ENCODE measurements at places on chromosomes 7 and 10.
A peak's percentile ranks its signal among the peaks of the same experiment; 100 is the strongest.

- DNase-seq: no peak
Observed at GRCh38 chr10:35420827-35421552, 84.7 kb downstream of the CCNY start.

DNA sequence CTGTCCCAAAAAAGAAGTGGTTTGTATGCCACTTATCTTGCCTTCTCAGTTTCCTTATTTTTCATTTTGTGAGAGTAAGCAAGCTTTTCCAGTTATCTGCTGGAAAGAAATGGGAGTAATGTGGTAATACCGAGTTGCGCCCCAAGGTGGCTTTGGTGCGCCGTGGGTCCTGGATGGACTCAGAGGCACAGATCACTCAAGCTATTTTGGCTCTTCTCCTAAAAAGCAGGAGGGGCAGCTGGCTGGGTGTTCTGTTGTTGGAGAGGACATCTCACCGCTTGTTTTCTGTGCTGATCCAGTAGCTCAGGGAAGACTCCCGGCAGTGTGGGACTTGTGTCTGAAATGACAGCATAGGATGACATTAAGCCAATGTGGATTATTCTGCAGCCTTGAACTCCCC is 16.4 kb downstream of the PRKRIP1 start:
- DNase-seq: peak; percentile 67

GRCh38 chr7:14837216-14837615 is 65.3 kb downstream of the DGKB start:
- DNase-seq: no peak

DNA sequence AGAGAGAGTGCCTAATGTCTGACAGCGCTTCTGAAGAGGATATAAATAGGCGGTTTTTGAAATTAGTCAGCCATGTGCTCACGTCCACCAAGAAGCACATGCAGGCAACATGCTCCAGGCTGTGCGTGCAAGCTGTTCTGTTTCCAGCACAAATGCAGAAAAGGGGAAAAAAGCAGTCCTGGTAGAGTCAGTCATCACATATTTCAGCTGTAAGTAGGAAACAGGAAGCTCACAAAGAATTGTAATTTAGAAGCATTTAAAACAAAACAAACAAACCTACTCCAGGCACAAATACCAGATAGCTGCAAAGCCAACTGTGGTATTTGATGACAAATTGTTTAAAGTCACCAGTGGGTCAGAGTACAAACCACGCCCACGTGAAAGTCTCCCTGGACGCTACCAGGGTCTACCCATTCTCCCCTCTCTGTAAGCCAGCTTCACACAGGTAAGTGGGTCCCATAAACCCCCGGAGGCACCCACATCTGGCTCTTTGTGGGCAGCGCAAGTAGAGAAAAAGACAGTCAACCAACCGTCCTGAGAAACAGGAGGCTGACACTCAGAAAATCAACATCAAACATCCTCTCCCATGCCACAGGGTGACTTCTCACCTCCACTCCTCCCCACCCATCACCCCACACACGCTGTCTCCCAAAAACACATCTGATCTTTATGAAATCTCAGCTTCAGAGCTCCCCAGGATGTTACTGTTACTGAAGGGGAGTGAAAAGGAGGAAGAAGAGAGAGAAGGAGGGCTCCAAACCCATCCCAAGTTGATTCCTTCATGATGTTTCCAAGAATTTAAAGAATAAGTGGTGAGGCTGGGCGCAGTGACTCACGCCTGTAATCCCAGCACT is 186.4 kb downstream of the FAM107B start:
- no peak for DNase-seq

GRCh38 chr10:129958148-129958628 is 5.9 kb downstream of the EBF3 start:
- no peak for DNase-seq

GRCh38 chr7:55469721-55470120 is 102.6 kb downstream of the VOPP1 start:
- no peak for DNase-seq

DNA sequence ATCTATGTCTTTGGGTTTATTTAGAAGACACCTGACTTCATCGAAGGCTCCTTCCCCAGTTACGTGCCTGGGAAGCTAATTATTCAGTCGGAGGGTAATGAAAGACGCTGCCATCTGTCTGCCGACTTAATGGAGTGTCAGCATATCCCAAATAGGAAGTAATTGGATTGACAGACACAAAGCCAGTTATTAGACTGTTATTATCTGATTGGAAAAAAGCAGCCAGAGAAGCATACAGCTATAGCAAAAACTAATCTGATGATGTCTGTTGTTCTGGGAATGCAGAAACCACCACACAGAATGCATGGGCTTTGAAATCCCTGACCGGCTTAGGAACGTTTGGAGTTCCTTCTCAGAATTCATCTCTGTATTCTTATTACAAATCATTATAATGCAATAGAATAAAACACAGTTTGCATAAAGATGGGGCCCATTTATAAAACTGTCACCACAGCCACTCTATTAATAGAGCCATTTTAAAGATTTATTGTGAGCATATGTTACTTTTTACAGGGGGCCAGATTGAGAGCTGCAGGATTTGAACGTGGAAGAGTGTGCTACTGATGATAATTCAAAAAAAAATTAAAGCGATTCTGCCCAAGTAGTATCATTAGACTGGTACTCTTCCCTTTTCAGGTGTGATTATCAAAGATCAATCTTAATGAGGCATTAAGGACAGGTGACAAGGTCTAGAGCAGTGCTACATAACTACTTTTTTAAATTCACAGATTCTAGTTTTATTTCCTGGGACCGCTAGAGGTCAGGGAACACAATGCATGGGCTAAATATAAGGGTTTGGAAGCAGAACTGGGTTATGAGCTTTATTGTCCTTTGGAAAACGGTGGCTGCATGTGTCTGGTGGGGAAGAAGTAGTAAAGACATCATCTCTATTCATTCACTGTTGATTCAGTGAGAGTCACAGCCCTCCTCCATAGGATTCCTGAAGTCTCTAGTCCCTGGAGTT is 330.1 kb upstream of the LRGUK start:
- DNase-seq: no peak

GRCh38 chr10:129466703-129467358 is at the start of gene MGMT:
Gene MGMT (plus strand): TSS chr10:129467241.
- DNase-seq: peak; percentile 94

DNA sequence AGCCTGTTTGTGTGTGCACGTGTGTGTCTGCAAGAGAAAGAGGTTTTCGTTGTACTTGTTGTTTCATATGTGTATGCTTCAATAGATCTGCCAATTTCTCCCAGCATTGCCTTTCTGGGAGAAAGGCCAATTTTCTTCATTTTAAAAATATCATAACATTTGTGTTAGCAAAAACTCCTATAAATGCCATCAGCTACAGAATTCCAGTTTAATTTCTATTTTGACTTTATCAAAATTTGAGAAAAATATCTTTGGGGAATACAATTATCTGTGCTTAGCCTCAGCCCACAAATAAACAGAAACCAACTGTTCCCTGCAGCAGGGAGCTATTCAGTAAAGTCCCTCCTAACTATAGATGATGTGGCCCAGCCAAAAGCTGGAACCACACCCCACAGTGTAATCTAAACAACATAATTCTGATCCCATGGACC is 68.3 kb upstream of the MGMT start:
- DNase-seq: no peak

- no peak for DNase-seq
Observed at GRCh38 chr10:20714979-20715378, 182.1 kb downstream of the NEBL start.

DNA sequence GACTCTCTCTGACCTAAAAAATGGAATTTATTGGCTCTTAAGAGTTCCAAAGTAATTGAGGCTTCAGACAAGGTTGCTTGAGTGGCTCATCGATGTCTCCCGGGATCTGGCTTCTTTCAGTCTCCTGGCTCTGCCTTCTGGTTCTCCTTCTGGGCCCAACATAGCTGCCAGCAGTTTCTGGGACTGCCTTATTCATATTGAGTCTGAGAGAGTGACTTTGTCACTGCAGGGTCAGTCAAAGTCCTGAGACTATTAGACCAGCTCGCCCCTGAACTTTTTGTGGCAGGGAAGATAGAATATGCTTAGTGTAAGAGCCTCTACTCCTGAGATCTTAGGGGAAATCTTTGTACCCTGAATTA is 94.0 kb downstream of the MMRN2 start:
- DNase-seq: no peak

DNA sequence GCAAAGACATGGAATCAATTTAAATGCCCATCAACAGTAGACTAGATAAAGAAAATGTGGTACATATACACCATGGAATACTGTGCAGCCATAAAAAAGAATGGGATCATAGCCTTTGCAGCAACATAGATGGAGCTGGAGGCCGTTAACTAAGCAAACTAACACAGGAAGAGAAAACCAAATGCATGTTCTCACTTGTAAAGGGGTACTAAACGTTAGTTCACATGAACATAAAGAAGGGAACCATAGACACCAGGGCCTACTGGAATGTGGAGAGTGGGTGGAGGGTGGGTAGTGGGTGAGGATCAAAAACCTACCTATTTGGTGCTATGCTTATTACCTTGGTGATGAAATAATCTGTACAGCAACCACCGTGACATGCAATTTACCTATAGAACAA is 78.4 kb upstream of the GSDME start:
- DNase-seq: no peak

DNA sequence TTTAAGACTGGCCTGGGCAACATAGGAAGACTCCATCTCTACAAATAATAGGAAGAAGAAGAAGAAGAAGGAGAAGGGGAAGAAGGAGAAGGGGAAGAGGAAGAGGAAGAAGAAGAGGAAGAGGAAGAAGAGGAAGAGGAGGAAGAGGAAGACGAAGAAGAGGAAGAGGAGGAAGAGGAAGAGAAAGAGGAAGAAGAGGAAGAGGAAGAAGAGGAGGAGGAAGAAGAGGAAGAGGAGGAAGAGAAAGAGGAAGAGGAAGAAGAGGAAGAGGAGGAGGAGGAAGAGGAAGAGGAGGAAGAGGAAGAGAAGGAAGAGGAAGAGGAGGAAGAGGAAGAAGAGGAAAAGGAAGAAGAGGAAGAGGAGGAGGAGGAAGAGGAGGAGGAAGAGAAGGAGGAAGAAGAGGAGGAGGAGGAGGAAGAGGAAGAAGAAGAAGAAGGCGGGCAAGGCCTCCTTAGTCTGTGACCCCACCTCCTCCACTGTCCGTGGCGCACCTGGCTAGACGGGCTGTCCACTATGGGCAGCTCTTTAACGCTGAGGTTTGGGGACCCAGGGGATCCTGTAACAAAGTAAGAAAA is 28.8 kb upstream of the ZFAND2A start:
- DNase-seq: no peak

- DNase-seq: peak; percentile 88
Observed at GRCh38 chr10:27241010-27241651, 534 bp upstream of the ACBD5 start.

- DNase-seq: no peak
Observed at GRCh38 chr7:155660059-155660757, 15.7 kb downstream of the RBM33 start.

- no peak for DNase-seq
Observed at GRCh38 chr10:62433181-62433692, 59.1 kb downstream of the ZNF365 start.

DNA sequence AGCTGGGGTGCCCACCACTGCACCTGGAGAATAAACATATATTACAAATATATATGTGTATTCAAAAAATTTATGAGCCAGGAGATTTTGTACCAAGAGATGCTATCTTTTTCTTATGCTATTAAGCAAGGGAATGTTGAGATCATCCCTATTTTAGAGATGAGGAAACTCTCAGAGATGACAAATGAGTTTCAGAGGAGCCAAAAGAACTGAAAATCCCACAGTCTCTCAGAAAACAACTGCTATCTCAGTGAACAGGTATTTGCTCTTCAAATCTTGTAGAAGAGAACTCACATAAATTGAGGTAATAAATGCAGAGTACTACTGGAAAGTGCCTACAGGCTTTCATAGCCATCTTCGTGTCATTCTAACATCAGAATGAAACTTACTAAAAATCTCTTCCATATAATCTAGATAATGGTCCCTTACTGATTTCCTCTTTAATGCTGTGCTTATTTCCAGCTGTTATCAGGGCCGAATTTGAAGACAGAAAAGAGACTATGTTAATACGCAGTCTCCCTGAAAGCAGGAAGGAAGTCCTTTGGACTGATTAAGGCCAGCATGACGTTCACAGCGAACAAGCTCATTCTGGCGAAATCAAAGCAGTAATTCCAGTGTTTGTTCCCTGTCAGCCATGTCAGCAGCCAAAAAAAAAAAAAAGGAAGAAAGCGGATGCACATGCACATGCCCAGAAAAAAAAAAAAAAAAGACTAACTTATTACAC is 29.4 kb upstream of the ANAPC16 start:
- peak; percentile 15 for DNase-seq

DNA sequence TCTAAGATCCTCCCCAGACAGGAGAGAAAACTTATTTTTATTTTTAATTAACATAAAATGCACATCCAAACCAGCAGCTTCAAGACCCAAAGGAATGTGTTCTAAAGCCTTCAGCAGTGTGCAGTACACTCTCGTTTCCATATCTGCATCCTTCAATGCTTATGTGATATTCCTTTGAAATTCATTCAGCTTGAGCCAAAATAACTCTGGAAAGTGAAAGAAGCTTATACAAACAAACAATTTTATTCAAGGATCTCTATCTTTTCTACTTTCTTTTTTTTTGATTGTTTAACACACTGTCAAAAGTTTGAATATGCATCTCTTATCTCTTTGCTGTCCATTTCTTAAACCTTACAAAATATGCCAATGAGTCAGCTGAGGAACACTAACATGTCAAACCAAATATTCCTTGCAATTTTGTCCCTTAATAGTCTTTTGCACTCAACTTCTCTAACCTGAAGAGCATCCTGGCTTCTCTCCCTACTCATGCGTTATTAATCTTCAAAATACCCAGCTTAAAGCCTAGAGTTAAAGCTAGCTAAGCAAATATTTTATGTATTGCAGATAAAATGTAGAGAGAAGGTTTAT is 124.3 kb downstream of the THSD7A start:
- no peak for DNase-seq

DNA sequence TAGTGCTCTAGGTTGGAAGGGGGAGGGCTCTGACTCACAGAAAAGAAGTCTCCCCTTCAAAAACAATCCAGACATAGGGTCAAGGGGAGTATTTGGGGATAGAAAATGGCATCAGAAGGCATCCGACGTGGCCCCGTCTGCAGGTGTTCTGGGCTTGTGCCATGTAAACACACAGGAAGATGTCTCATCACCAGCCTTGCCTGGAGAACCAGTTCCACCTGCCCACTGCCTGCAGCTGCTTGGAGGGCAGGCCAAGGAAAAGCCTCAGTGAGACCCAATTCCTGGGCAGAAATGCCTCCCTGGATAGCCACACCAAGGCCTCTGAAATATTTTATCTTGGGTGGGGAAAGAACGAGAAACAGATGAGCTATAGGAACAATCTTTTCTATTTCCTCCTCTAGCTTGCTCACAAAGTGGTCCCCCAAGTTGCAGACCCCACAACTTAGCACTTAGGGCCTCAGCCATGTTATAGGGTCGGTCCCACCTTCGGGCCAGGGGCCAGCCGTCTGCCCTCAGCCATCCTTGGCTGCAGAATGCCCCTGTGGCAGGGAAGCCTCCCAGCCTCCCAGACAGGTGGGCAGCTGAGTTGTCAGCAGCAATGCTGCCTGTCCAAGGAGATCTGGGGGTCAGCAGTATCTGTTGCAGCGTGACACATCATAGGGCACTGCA is 54.3 kb upstream of the ECHDC3 start:
- no peak for DNase-seq
